ENCODE measurements at places on chromosomes 2 and 18.

GRCh38 chr2:234821946-234822475 is 129.8 kb upstream of the SH3BP4 start:
- no peak for DNase-seq

- DNase-seq: no peak
Measured at GRCh38 chr18:30800800-30801199, 241.7 kb downstream of the DSC3 start.

DNA sequence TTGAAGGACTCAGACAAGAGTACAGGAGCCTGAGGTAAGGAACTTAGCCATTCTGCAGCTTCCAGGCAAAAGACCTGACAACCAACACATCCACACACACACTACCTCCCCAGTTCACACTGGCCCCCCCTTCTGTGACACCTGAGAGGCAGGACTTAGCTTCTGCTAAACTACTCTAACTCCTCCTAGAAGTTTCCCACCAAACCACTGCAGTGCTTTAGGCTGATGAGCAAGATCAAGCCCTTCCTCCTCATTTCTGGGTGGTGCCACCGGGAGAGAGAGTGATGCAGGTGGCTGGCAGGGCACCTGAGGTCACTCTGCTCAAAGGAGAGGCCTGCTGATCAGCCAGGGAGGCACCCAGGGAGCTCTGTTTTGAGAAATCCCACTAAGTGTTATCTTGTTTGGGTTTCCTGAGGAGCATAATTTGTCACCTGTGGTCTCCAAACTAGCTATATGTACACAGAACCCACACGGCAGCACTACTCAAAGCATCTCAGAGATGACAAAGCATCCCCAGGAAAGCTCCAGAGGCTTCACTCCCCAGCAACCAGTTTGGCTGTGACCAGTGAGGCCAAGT is 188.4 kb downstream of the MYO5B start:
- no peak for DNase-seq

DNA sequence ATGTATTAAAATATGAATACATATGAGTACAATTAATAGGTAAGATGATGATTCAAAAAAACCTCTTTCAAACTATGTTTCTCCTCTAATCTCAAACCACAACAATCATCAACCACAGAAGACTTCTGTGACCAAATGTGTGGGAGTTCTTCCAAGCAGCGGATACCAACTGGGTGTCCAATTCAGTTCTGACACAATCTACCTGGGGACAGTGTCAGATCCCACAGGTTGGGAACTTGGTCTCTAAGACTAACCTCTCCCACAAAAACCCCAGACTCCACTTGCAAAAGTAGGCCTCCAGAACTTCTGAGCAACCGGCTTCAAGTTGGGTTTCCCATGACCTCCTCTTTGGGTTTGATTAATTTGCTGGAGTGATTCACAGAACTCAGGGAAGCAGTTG is 26.9 kb downstream of the FASTKD1 start:
- DNase-seq: no peak

DNA sequence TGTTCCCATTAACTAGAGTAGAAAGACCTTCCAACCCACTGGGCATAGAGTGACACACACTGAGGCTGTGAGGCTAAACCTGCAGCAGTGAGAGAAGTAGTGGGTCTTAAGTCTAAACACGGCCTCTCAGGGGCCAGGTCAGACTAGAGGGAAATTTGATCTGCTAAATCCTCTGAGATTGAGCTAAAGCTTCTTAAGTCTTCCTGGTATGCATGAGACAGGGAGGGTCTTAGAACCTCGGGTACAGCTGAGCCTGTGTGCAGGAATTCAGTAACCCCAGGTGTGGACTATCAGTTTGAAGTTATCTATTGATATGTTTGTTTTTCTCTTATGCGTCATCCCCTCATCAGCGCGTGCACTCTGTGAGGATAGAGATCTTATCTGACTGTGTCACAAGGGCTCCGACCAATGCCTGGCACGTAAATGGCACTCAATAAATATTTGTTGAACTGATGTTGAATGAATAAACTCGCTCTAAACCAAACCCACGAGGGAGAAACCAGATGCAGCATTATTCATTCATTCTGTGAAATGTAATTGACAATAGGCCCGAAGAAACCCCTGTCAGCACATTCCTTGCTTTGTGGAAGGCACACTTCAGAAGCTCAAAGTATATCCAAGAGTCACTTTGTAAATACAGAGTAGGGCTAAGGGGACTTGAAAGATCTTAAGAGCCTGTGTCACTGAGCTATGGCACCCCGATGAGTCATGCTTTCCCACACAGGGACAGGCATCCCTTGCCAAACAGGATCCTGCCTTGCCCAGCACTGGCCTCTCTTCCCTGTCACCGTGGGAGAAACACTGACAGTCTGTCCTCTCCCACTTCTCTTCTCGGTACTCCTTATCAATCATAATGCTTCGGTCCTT is 21.7 kb upstream of the RAB10 start:
- DNase-seq: no peak
